ENCODE measurements at places on chromosomes 4 and X. TPM values are rescaled to one million over a fixed set of nuclear protein-coding genes. Genes with fewer than 3 reads are reported as not detected.

Gene AVPR2
- 5.6 TPM for total RNA-seq

Gene KLF3
- 80.8 TPM for total RNA-seq

Gene HPGD
- total RNA-seq, result 2.9 TPM

- DNase-seq, result no peak
Measured at GRCh38 chr4:6560416-6561172, 14.4 kb upstream of the MAN2B2 start.

GRCh38 chr4:105022811-105023667 is 123.6 kb upstream of the TET2 start:
- no peak for DNase-seq

- no peak for DNase-seq
Measured at GRCh38 chrX:15160558-15161095, 109.3 kb downstream of the ASB9 start.

DNA sequence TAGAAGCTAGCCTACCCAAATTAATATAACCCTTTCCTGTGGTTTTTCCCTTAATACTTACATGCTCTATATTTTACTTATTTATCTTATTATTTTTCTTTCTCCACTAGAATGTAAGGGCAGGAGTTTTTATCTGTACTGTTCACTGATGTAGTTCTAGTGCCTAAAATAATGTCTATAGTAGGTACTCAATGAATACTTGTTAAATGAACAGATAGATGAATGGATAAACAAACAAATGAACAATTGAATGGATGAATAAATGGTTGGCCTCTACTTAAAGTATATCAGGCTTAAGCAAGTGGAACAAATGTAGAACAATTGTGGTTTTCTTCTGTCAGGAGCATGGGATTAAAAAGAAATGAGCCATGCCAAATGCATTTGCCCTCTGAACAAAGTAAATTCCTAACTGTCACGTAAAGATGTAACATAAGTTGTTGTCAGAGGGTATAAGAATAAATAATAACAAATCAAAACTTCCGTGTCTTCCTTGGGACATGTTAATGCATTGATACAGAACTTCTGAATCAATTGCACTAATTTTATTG is 54.1 kb downstream of the SYTL5 start:
- no peak for DNase-seq

GRCh38 chrX:40852586-40852985 is 117.2 kb upstream of the MED14 start:
- DNase-seq, result no peak

Data from sciatic nerve (tissue), 2 donors.